ENCODE measurements at places on chromosomes 12 and 14.

DNA sequence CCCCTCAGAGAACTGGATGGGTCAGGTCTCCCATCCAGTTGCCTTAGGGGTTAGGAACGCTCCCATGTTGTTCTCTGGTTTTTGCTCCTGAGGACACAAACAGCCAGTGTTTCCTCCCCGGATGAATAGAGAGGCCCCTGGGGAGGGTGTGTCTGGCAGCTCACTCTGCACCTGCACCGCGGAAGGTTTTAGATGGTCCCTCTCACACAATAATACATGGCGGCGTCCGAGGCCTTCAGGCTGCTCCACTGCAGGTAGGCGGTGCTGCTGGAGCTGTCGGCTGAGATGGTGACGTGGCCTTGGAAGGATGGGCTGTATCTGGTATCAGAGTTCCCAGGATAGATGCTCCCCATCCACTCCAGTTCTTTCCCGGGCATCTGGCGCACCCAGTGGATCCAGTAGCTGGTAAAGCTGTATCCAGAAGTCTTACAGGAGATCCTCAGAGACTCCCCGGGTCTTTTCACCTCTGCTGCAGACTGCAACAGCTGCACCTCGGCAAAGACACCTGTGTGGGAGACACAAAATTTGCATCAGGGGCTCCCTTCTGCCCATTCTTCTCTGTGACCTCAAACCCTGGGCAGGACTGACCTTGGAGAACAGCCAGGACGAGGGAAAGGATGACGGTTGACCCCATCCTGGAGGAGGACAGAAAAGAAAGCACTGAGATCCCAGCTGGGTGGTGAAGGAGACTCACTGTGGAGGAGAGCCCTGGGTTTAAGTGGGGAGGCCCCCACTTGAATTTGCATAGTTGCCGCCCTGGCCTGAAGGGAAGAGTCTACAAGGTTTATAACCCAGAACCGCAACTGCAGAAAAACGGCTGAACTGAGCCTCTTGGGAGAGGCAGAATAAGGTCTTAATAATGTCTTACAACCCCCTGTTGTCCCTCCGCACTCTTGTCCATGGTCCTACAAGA is 1324.8 kb downstream of the TMEM121 start:
- DNase-seq, result no peak

DNA sequence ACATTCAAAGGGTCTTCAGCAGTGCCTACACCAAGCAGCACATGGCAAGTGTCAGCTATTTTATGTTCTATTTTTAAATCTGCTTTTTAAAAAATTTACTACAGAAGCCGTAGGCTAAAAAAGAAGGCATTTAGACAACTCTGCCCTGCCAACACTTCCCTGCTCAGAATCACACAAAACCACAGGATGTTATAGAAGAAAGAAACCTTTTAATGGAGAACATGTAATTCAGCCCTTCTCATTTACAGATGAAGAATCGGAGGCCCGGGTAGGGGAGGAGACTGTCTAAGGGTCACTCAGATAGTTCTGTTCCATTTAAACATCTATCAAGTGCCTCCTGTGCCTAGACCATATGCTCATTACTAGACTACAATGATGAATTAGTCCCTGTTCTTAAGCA is 171.8 kb upstream of the NTF3 start:
- no peak for DNase-seq

DNA sequence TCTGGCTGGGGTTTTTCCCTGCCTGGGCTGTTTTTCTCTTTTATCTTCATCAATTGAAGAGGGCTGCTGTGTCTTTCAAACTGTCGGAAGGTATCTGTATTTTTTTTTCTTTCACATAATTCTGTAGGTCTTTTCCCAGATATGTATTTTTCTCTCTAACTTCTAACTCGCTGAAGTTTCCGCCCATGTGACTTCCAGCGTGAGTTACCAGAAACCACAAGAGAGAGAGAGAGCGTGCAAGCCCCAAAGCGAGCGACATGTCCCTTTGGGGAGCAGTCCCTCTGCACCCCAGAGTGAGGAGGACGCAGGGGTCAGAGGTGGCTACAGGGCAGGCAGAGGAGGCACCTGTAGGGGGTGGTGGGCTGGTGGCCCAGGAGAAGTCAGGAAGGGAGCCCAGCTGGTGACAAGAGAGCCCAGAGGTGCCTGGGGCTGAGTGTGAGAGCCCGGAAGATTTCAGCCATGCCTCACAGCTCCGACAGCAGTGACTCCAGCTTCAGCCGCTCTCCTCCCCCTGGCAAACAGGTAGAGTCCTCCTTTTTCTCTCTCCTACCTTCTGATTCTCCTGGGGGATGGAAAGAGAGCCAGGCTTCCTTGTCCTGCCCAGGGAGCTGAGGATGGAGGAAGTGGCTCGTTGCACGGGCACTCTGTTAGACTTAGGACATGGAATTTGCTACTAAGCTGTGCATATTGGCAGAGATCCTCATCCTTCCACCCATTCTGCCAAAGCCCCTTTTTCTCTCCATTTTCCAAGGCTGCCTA is at the start of gene BATF:
TSS of gene BATF (plus strand) at position 246 of the 759 bp plus-strand sequence. CDS start at position 460, 214 bp downstream.
- DNase-seq, result no peak

GRCh38 chr12:103705927-103706326 is 118.9 kb downstream of the STAB2 start:
- DNase-seq, result no peak

GRCh38 chr12:62078020-62078419 is 182.2 kb upstream of the USP15 start:
- no peak for DNase-seq

DNA sequence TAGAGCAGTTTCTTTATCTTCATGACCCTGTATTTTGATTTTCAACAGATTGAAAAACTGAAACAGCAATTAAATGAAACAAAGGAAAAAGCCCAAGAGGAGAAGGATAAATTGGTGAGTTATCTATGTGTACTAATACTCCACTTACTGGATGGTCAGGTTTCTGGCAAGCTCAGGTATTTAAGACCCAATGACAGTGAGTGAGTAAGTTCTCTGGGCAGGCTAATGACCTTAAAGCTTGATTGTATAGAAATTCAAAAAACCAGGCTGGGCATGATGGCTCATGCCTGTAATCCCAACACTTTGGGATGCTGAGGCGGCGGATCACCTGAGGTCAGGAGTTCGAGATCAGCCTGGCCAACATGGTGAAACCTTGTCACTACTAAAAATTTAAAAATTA is 10.0 kb downstream of the BBOF1 start:
- DNase-seq, result no peak

- no peak for DNase-seq
These were observed 8.3 kb downstream of the RERG start for GRCh38 chr12:15212930-15213329.

- peak; percentile 70 for DNase-seq
These were observed 15.9 kb downstream of the TAOK3 start for GRCh38 chr12:118356809-118357256.

- no peak for DNase-seq
These were observed 216.4 kb downstream of the PLCZ1 start for GRCh38 chr12:18521461-18521860.

GRCh38 chr14:92726135-92726932 is 22.1 kb downstream of the LGMN start:
- peak; percentile 72 for DNase-seq

DNA sequence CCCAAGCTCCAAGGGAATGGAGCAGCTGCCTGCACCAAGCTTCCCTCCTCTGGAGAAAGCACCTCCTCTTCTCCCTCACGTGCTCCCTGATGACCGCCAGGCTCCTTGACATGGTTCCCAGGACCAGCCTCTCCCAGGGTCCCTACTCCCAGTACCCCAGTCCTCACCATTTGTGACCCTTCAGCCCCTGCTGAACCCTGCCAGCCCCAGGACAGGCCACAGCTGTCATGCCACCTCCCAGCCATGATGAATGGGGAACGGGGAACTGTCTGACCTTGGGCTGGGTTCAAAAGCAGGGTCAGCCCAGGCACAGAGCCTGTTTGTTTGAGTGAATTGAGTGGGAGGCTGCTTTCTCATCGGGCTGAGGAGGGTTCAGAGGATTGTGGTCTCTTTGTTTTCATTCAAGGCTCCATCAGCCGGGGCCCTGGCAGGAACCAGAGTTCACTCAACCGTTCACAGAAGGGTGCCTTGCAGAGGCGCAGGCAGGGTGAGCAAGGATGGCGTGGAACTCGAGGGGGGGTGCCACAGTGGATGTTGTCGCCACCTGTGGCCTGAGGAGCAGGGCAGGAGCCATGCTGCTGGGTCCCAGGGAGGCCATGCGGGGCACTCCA is 344.5 kb upstream of the SFSWAP start:
- DNase-seq, result no peak

- DNase-seq, result no peak
These were observed 333.6 kb downstream of the DPF3 start for GRCh38 chr14:72560331-72560730.

DNA sequence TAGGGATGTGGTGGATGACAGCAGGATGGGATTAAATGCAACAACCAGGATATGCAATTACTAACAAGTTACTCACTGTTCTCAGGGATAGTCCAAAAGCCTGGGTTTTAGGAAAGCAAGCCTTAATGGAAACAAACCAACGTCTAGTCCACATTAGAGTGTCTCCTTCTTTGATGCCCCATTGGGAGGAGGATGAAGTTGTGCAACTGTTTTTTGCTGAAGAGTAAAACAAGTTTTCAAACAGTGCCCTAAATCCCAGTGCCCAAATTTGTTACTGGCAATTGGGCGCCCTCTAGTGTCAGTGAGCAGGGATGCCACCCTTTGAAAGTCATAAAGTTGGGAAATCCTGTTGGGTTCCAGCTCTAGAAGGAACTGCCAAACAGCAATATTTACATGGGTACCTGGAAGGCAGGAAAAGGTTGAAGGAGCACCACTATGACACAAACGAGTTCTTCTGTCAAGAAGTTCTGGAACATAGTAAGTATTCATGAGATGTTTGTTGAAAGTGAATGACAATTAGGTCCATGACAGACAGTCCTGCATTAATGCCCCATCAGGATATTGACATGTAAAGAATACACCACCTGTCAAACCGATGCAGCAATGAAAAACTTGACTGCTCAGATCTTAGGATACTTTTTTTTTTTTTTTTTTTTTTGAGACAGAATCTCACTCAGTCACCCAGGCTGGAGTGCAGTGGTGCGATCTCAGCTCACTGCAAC is 11.1 kb upstream of the DPF3 start:
- no peak for DNase-seq

- DNase-seq, result no peak
These were observed 371 bp downstream of the CHD8 start for GRCh38 chr14:21455592-21455911.

DNA sequence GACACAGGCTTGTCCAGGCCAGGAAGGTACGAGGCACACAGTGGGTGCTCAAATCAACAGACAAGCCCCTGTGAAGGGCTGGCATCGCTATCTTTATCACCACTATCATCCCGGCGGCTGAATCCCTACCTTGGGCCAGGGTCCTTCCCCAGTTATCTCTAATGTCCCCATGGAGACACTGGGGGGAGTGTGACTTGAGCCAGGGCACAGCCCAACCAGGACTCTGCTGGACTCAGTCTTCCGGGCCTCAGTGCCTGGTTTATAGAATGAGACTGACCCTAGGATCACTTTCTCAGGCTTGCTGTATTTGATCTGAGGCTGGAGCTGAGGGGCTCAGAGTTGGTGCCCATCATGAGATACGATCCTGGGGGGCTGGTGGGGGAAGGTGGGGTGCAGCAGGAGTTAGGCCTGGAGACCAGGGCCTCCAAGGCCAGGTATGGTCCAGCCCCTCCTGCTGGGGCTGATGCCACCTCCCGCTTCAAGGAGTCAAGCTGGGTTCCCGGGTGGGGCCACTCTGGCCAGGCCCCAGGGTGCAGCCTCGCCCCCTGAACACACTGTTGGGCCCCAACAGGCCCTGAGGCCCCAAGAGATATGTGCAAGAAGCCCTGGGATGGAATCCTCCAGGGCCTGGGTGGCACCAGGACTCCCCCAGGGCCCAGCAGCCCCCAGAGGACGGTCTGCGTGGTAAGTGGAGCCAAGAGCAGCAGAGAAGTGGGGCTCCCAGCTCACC is 11.8 kb downstream of the BEGAIN start:
- DNase-seq, result no peak

- DNase-seq, result no peak
These were observed 197.2 kb upstream of the PLEKHG7 start for GRCh38 chr12:92505254-92506231.

DNA sequence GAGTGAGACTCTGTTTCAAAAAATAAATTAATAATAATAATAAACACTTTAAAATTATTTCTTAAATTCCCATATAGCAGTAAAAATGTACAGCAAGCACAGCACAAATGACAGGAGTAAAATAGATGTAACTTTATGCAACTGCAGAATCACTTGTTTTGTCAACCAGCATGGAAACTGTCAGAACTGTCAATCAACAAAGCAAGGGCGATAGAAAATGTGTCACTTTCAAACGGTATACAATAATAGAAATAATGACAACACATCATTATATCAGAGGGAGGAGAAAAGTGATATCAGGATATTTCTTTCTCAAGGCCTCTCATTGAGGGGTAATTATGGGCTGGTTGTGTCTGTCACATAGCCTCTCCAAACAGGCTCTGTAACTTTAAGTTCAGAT is 68.2 kb downstream of the KLHL28 start:
- DNase-seq, result no peak

- DNase-seq, result no peak
These were observed 20.5 kb downstream of the OR8S1 start for GRCh38 chr12:48545833-48546469.

- DNase-seq, result no peak
These were observed 79.7 kb downstream of the DUSP16 start for GRCh38 chr12:12482959-12483358.

GRCh38 chr12:43653289-43653915 is 101.4 kb upstream of the ADAMTS20 start:
- no peak for DNase-seq

DNA sequence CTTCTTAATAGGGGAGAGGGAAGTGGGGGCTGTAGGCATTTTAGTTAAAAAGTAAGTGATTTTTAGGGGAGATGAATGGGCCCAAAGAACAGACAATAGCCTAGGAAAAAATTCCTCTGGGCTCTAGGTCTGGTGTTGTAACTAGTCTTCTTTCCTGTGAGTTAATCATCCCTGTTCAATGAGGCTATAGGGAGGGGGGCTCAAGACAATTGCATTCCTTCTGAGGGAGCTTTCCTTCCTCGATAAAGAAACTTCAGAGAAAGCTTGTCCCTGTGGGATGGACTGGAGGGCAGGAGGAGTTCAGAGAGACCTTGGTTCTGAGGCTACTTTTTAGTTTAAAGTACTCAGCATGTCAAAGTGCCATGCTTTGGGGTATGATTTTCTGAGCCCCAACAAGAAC is 127.2 kb downstream of the BBS10 start:
- DNase-seq, result no peak

DNA sequence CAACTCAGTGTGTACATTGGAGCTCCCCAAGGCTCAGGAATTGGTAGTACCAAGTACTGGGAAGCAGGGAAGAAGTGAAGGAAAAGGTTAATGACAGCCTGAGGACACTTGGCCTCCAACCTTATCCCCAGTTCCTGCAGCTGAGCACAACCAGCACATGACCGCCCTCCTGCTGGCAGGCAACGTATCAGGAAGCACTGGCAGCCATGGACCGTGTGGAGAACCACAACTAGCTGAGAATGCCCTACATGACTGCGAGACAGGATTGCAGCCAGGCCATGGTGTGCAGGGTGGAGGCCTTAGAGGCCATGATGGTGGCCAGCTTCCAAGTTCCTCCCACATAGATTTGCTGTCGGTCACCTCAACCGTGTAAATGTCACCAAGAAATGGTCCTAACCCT is 26.8 kb downstream of the PYGL start:
- DNase-seq, result no peak

- DNase-seq, result no peak
These were observed 14.4 kb downstream of the PRKCH start for GRCh38 chr14:61335671-61336275.

GRCh38 chr14:55454264-55455002 is 14.0 kb upstream of the TBPL2 start:
- DNase-seq, result peak; percentile 52
